ENCODE measurements at places on chromosomes 13 and 19. TPM values are rescaled to one million over a fixed set of nuclear protein-coding genes. Genes with fewer than 3 reads are reported as not detected.

DNA sequence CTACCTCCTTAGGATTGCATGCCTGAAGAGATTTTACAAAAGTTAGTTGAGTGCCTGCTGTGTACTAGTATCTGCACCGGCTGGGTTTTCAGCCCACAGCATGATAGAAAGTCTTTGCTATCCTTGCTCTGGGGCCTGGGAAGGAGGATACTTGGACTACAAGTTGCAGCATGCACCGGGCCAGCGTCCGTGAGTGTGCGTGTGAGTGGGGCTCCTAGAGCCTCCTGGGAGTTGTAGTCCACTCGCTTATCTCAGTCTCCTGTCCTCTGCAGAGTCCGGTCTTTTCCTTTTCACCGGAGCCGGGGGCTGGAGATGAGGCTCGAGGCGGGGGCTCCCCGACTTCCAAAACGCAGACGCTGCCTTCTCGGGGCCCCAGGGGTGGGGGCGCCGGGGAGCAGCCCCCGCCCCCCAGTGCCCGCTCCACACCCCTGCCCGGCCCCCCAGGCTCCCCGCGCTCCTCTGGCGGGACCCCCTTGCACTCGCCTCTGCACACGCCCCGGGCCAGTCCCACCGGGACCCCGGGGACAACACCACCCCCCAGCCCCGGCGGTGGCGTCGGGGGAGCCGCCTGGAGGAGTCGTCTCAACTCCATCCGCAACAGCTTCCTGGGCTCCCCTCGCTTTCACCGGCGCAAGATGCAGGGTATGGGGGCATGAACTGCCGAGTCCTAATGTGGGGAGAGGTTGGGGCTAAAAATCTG, 20.6 kb downstream of the BRSK1 start:
- peak; percentile 33 for DNase-seq

DNA sequence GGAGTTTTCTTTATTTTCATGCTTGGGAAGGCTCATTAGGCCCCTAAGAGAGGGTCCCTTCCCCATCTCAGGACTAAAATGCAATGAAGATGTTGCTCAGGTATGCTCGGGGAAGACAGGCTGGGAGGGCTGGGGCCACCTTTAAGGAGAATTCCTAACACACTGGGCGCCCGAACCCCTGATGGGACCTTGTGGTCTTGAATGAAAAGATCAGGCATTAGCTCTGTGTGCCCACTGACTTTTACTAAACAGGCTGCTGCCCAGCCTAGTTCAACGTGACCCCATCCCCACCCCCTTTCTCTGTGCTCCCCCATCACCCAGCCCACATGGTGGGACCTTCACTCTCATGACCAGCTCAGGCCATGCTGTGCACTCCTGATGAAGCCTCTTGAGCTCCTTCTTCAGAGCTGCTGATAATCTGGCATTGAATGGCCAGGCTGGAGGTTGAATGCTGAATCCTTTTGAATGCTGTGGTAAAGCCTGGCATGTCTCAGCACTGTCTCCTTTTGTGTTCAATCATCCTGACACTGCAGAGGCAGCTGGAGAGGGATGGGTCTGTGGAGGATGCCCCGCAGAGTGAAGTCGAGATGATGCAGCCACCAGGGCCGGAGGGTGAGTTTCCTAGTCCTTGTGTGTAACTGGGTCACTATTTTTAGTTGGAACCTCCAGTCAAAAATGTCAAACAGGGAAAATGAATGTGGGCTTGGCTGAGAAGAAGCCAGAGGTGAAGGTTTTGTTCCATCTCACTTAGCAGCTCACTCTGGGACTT, 209.1 kb downstream of the UQCRFS1 start:
- no peak for DNase-seq

- peak; percentile 97 for DNase-seq
Observed at GRCh38 chr19:51735759-51736449, 12.1 kb upstream of the HAS1 start.

- DNase-seq = no peak
Observed at GRCh38 chr13:59012731-59013130, 1151.0 kb downstream of the DIAPH3 start.

- no peak for DNase-seq
Observed at GRCh38 chr13:21088534-21088933, 27.1 kb upstream of the LATS2 start.

The TSSK6 gene
- total RNA-seq = 11.9 TPM

The ANKLE1 gene
- 1.9 TPM for total RNA-seq

The TSHZ3 gene
- 0.63 TPM for total RNA-seq

All from cardiac muscle cell (in vitro differentiated cells and primary cell).